ENCODE measurements at places on chromosomes 4 and X. TPM values are rescaled to one million over a fixed set of nuclear protein-coding genes. Genes with fewer than 3 reads are reported as not detected.

DNA sequence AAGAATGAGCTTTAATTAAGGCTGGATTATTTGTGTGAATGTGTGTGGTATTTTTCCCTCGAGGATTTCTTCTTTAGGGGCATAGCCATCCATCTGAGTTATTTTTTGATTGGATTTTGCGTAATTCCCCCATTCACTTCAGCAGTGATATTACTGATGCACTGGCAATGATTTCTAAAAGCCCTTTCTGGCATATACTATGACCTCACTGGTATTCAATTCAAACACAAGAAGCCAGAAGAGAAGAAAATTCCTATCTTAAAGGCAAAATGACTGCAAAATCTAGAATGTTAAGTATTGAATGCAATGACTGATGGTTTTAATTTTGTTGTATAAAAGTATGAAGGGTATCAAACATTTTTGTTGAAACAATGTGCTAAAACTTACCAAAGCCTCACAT is 71.1 kb upstream of the DDIT4L start:
- DNase-seq, result no peak
- H3K4me1 ChIP-seq, result no peaks in the 10 kb centered on the region
- H3K36me3 ChIP-seq, result no peaks in the 10 kb centered on the region
- no peak overlapping the region for H3K27ac ChIP-seq
- no peaks in the 10 kb centered on the region for H3K27me3 ChIP-seq

- H3K36me3 ChIP-seq, result no peaks in the 10 kb centered on the region
- H3K27me3 ChIP-seq, result no peaks in the 10 kb centered on the region
- H3K4me1 ChIP-seq, result no peaks in the 10 kb centered on the region
Observed at GRCh38 chrX:72373136-72373535, 67.4 kb upstream of the CITED1 start.

The MAGEA2 gene
- not detected for total RNA-seq

The DIPK2B gene
- total RNA-seq, result 13.7 TPM

The NXF2 gene
- total RNA-seq, result not detected

The NSG1 gene
- total RNA-seq, result 5.5 TPM
